ENCODE measurements at places on chromosomes 2 and 18. TPM values are rescaled to one million over a fixed set of nuclear protein-coding genes. Genes with fewer than 3 reads are reported as not detected.

Gene CHRND
- total RNA-seq: not detected

Gene EPB41L3
- total RNA-seq: 4.0 TPM

Gene MC2R
- total RNA-seq: not detected

Gene MOGAT1
- 10.2 TPM for total RNA-seq

Gene UGT1A6
- 181 TPM for total RNA-seq

Gene DAW1
- total RNA-seq: not detected

DNA sequence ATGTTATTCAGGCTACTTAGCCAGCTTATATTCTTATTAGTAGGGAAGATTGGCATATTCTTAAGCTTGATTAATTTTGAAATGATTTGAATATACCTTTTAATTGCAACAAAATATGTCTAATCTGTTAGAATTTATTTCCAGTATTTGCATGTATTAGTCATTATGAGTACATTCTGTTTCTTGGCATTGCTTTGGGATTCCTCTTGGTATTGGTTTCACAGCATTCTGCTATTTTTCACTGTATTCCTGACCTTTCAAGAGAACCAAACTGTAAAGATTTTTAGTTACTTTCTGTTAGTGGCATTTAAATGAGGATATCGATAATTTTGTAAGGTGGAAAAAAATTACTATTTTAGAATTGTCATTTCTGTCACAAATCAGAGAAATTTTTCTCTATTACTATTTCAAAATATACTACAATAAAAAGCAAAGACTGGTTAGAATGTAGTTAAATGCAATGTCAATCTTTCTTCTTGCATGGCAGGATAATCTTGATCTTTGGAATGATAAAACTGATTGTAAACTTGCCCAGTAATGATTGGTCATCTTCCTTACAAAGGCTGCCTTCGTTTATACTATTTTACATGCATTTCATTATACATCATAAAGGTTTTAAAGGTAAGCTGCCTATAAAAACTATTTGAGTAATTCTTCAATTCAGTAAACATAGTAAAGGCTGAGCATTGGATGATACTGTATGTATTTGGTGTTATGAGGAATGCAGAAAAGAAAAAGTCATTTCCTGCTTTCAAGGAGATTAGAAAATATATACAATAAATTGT, 86.1 kb downstream of the SLC4A10 start:
- no peak for DNase-seq

DNA sequence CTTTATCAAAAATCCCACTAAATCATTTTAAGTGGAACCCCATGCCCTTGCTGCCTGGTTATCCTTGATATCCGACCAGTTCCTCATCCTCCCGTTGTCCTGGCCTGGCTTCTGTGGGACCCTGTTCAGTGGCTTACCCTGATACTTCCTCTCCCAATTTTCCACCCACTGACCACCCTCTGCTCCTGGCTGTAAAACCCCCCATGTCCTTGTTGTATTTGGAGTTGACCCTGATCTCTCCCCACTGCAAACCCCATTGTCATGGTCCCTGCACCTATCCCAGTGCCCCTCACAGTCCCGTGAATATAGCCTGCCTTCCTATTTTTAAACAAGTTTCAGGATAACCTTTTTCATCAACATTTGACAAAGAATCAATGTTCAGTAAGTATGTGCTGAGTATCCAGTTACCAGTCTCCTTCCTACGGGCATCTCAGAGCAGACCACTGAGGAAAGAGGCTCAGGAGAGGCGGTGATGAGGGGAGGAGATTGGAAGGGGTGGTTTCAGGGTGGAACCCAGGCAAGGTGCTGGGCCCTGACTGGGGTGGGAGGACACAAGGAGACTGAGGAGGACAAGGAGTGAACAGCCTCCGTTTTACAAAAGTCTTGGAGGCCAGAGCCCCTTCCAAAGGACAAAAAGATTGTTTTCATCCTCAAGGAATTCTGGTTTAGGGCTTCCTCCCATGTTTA, 131.8 kb downstream of the PXDN start:
- no peak for DNase-seq

DNA sequence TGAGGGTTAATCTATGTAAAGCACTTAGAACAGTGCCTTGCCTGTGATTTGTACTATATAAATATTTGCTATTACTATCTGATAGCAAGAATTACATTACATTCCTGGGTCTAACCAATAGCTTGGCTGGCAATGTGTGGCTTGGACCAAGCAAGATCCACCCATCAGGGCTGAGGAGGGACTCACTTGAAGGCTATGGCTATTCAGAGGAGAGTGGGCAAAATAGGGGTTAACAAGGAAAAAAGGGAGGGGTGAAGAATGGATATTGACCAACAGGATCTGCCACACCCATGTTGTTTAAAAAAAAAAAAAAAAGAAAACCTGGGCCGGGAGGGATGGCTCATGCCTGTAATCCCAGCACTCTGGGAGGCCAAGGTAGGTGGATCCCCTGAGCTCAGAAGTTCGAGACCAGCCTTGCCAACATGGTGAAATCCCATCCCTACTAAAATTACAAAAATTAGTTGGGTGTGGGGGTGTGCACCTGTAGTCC, 20.0 kb upstream of the TMBIM1 start:
- DNase-seq: no peak

DNA sequence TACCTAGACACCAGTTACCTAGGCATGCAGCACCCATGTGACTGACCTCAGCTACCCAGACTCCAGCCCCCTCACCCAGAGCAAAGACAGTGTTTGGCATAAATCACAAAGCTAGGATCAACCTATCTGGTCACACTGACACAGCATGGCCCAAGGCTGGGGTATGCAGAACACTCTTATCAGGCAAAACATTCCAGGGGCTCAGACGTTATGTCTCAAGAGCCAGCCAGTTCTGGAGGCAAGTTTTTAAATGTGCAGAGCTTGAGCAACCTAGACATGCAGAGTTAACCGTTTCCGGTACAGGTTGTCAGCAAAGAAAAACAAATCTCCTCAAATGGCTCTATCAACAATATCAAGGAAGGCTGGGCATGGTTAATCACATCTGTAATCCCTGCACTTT, 92.8 kb downstream of the AP1S3 start:
- no peak for DNase-seq

DNA sequence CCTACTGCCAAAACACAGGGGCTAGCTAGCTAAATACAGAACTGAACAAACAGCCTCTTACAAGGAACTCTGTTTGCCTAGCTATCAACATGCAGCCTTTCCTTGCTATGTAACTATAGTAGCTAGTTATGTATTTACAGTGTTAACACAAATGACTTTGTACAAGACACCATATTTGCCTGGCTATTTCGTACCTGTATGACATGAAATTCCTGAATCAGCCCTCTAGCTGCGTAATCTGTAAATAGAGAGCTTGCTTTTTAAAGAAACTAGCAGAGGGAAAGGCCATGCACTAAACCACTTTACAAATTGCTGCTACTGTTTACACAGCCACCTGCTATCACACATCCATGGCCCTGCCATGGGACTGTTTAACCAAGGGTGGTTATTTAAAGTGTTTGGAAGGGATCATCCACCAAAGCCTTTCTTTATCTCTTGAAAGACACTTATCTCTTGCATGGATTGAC, 248.7 kb downstream of the TFCP2L1 start:
- no peak for DNase-seq

GRCh38 chr2:151336863-151337371, 20.5 kb upstream of the TNFAIP6 start:
- DNase-seq: no peak

- DNase-seq: no peak
These were observed 103.6 kb upstream of the AGAP1 start for GRCh38 chr2:235390108-235390815.

- DNase-seq: no peak
These were observed 84.7 kb upstream of the NEDD4L start for GRCh38 chr18:57959278-57959677.

DNA sequence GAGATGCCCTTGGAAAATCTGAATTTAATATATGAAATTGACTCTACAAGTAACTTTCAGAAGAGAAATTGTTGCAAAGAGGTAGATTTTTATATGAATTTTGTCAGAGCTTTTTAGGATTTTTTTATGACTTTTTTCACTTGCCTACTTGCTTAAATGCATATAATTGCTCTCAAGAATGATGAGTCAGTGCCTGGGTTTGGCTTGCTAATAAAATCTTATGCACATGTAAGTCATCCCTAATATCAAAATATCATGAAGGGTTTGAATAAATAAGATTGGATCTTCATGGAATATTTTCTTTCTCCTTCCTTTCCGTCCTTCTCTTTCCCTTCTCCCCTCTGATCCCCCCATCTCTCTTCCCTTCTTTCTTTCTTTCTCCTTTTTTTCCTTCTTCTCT, 354.1 kb downstream of the TXNL1 start:
- no peak for DNase-seq

- no peak for DNase-seq
These were observed 55.9 kb downstream of the FAM178B start for GRCh38 chr2:96930351-96931010.

DNA sequence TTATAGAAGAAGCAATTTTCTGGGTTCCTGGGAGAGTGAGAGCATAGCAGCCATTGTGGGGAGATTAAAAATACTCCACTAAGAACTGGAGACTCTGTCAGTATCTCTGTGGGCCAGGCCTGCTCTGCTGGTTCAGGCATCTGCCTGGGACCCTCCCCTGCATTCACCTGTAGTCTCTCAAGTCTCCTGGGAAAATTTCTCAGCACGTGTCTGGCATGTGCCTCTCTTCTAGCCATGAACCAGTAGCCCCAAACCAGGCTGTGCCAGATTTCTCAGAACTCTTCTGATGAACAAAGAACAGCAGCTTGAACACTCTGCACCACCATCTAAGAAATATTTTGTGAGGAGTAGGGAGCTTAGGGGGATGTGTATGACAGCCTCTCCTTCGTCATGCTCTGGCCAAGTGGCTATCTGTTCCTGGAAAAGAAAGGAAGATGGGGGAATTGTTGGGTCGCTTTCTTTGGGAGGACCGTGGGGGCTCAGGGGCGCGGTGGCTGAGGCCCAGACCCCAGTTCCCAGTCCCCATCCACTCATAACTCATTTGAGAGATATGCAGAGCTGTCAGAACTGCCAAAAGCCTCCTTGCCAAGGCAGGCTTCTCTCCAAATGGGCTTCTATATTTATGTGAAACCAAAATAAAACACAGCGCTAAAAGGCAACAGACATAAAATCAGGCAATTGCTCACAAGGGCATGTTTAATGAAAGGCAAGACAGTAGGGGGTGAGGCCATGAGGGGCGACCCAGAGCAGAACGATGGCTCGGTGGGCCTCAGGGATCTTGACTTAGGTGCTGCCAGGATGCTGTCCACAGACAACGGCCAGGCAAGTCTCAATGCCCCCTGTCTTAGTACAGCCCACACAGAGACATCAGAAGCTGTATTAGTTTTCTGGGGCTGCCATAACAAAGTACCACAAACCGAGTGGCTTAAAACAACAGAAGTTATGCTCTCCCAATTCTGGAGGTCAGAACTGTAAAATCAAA, 114.7 kb upstream of the TNP1 start:
- DNase-seq: no peak

GRCh38 chr2:238145851-238146250, 7.4 kb downstream of the KLHL30 start:
- no peak for DNase-seq

- no peak for DNase-seq
These were observed 583 bp upstream of the CD226 start for GRCh38 chr18:69948256-69948655.

DNA sequence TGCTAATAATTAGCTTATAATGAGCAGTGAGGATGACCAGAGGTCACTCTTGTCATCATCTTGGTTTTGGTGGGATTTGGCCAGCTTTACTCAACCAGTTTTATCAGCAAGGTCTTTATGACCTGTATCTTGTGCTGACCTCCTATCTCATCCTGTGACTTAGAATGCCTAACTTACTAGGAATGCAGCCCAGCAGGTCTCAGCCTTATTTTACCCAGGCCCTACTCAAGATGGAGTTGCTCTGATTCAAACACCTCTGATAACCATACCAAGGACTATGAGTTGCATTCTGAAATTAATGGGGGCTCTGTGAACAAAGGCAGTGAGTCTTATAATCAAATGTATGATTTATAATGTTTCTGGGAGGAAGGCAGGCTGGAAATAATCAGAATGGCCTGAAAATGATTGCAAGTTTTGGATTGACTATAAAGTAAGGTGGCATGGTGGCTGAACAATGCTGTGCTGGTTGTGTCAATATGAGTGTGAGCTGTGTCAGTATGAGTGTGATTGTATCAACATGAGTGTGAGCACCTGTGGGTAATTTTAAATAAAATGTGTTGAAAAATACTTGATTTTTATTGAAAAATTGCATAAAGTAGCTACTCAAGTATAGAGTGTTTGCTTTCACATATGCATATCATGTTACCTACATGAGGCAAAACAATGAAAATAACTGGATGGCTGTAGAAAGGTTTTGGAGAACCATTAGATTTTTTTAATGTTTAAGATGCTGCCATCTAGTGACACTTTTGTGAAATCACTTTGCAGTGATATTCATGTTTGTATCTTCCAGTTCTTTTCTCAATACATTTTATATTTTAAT, 103.0 kb downstream of the KYNU start:
- DNase-seq: no peak

DNA sequence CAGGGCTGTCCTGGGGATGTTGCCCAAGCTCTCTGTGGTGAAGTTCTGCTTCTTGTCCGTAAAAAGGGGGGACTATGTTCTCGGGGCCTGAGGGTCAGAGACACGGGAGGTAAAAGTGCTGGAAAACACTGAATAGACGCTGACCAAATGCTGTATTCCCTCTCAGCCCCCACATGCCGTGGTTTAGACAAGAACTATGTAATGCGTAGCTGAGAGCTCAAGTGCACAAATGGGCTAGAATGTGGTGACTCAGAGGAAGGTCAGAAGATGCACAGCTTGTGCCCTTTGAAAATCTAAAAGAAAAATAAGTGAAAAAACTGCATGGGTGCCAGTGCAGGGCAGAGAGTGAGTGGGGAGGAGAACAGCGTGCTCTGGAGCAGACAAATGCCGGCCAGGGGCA, 80.3 kb upstream of the MAP4K4 start:
- DNase-seq: no peak

DNA sequence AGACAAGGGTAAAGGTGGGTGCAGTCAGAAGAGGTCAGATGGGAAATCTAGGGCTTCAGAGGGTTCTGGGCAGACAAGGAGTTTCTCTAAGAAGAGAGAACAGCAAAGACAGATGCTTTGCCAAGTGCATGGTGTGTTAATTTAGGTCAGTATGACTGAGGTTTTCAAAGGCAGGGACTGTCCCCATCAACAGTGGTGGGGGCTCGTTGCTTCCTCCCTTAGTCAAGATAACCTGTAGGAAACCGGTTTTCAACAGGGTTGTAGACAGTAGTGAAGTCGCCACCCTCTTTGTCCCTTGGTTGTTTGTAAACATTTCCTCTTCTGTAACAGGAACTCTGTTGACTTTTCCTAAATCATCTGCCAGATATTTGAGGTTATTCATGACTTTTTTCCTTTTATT, 11.6 kb downstream of the RAB12 start:
- DNase-seq: no peak

Data from left lobe of liver (tissue), 2 donors.